Hippocampal formation (tissue), 2 donors: ENCODE measurements at places on chromosomes 3 and 15.

DNA sequence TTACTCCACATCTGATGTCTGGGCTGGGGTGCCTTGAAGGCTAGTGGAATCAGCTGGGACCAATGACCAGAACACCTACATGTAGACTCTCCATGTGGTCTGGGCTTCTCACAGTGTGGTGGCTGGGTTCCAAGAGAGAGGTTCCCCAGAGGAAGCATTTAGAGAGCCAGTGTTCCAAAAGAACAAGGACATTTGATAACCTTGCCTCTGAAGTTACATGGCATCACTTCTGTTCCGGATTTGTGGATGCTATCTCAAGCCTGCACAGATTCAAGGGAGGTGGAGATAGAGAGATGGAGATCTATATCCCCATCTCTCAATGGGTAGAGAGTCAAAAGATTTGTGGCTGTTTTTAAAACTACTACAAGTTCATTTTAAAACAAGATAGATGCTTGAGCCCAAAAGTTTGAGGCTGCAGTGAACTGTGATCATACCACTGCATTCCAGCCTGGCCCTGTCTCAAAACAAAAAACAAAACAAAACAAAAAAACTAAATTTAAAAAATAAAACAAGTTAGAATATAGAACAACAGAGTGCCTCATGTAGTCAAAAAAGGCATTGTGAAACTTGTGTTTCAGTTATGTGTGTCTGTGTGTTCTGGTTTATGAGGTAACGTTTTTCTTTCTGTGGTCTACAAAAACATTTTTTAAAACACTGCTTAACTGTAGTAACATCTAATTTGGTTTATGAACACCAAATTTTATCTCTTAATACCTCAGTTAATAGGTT lies 44.8 kb downstream of the PDE8A start:
- DNase-seq, result no peak

DNA sequence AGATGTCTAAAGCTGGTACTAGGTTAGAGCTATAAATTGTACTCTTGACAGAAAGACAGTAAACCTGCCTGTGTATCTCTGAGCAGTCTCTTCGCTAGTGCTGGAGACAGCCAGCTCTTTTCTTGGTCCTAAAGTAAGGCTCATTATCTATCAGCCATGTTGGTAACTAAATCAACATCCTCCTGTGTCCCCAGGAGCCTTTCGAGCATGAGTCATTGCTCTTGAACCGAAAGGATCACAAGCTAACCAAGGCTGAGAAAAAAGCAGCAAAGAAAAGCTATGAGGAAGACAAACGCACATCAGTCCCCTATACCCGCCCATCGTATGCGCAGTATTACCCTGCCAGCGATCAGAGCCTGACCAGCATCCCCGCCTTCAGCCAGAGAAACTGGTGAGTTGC lies 25.0 kb upstream of the TEX264 start:
- DNase-seq, result no peak

DNA sequence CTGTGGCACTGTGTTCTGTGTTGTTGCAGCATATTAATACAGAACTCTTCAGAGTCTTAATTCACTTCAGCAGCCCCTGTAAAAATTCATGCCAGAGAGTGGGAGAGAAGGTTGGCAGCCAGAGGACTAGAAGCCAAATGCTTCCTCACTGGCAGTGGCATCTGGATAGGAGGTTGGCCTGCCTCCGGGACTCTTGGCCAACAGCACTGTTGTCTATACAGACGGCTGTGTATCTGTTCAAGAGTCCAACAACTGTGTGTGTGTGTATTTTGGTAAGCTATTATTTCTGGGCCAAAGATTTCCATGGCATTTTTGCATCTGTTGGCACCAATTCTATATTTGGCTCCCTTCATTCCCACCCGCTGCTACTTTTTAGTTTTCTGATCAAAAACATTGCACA lies 156.0 kb upstream of the SOX2 start:
- DNase-seq, result peak; percentile 66

GRCh38 chr15:70093481-70094319 lies 4.0 kb downstream of the TLE3 start:
- no peak for DNase-seq

- DNase-seq, result no peak
Observed at GRCh38 chr15:81475471-81475870, 101.5 kb upstream of the TMC3 start.

DNA sequence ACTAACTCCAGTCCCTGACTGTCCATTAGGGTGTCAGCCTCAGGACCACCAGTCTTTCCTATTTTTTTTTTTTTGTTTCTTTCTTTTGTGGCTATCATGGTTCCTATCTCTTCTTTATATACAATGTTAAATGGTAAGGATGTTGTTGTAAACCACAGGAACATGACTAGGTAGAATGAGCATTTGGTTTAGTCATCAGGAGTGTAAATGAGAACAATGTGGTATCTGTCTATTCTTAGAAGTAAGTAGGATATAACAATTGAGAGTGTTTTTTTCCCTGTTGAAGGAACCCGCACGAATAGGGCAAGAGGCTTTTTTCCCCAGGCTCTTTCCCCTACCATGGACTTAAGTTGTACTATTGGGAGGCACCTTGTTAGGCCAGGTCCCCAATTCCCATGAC lies 880.3 kb upstream of the GBE1 start:
- DNase-seq, result no peak

DNA sequence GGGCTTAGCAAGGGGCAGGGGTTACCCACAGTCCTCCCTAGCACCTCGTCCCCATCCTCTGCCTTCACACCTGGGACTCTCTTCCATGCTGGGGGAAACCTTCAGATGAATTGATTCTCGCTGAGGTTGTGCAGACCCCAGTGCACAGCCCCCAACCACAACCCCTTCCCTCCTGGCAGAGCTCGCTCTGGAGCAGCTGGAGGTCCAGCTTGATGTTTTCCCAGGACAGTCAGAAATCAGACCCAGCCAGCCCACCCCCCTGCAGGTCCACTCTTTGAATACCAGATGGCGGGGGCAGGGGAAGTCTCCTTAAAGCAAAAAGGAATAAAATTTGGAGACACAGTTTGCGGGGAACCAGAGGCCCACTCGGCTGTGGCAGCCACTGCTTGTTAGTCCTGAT lies 234.4 kb downstream of the XXYLT1 start:
- DNase-seq, result no peak
